SJCRH30 (cell line): ENCODE measurements at places on chromosomes 7 and 10.

GRCh38 chr7:55903985-55904759 is 16.9 kb downstream of the ZNF713 start:
- DNase-seq, result no peak

DNA sequence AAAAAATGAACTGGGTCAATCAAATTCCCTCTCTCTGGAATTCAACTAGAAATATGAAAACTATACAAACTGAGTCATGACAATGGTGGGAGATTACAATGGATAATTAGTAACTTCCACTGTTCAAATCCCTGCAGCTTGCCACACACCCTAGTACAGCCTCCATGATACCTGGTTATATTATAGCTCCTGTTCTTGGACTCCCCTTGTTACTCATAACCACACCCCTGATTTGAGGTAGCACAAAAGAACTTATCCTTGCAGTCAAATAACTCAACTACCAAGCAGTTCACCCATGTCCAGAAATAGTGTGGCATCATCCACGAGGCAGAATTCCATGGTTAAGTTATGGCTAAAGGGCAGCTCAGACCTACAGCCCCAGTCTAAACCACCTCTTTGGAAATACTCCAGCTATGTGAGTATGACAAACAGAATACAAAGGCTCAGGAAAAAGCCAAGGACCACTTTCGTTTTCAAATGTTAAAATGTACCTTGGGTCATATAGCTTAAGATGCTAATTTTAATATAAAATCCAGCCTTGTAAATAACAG is 164.7 kb downstream of the CPEB3 start:
- DNase-seq, result no peak

DNA sequence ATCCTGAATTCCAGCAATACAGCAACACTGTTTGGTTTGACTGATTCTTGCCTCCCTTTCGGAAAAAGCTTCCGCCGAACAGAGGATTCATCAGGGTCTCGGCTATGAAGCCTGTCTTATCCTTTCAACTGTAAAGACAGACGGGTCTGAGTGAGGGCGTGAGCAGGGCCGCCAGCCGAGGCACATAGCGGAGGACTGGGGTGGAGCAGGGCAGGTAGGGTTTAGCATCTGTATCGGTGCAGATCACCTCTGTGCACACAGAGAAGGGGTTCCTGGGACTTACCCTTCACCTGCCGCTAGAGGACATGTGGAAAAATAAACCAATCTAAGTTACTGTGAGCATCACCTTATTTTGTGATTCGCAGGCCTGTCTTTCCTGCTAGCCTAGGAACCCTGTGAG is 656.9 kb upstream of the FOXK1 start:
- no peak for DNase-seq

- no peak for DNase-seq
These were observed 7.5 kb downstream of the AGK start for GRCh38 chr7:141558544-141559183.

- DNase-seq, result no peak
These were observed 233.4 kb downstream of the PTN start for GRCh38 chr7:137110091-137110509.

DNA sequence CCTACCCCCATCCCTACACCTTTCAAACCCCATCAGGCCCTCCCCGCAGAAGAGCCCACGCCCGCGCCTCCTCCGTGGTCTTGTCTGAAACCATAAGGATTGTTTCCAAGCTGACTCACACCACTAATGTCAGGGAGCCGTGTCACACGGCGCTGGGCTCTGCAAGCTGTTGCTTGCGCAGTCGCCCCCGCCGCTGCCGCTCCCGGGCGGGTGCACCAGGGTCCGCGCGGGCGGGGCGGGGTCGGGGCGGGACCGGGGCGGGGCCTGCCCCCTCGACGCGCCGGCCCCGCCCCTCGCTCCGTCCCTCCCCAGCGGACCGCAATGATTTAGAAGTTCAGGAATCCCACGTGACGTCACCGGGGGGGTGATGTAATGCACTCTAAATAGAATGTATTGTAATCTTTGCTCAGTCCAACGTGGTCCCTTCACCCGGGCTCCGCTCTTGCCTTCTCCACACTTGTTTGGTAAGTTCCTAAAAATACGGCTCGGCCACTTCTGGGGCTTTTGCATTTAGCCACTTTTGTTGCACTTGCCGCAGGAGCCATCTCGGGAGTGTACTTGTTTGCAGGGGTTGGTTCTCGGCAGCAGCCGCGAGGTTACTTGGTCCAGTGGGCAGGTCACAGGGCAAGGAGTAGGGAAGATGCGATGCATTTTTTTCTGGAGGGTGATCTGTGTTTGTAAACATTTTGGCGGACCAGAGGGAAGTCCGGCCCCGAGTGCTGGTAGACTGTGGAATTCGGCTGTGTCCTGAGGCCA is 3.2 kb upstream of the CREB5 start:
- peak; percentile 98 for DNase-seq

- DNase-seq, result no peak
These were observed 127.9 kb upstream of the SEM1 start for GRCh38 chr7:96837593-96837992.

DNA sequence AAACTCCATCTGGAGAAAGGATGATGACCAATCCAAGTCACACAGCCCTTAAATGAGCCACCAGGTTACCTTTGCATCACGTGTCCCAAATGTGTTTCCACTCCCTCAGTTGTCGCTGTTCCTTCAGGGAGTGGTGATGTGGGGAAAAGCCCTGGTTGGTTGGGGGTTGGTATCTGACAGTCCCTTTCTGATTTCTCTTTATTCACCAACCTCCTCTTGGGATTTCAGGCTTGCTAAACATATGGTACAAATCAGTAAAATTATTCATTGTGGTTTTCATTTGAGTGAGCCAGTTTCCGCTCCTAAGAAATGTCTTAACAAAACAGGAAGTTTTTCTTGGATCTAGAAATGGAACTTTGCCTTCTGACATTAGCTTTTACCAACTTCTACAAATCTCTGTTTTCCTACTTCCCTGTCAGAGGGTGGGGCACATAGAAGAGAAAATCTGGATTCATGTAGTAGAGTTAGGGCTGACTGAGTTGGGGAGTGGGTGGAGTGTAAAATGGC is 40.0 kb upstream of the KMT2E start:
- DNase-seq, result no peak

- DNase-seq, result no peak
These were observed 4.6 kb downstream of the ST7 start for GRCh38 chr7:116957874-116958273.

GRCh38 chr10:19719284-19719683 is 96.9 kb upstream of the PLXDC2 start:
- peak; percentile 18 for DNase-seq

DNA sequence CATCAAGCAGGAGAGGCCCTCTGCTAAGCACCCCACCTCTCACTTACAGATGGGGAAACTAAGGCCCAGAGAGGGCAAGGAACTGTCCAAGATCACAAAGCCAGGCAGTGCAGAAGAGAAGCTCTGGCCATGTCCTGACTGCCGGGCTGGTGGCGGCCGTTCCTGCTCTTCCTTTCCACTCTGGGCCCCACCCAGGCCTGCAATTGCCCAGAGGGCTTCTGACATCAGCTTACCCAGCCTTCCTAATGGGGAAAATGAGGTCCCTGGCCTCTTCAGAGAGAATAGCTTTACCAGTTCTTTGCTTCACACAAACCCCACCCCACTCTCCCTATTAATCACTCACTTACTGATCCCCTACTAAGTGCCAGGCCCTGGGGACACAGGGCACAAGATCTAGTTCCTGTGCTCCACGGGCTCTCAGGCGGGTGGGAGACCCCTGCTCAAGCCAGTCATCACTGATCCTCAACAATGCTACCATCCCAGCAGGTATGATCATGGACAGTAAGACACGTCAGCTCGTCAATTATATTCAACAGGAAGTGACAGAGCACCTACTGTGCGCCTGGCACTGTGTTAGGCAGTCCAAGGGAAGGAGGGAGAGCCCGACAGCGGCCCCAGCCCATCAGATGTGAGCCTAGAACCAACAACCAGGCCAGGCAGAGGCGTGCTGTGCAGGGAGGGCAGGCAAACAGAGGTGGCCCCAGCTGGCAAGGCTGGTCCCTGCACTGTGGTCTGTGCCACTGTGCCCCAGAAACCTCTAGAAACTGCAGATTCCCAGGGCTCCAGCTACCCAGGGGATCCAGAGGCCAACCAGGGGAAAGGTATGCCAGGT is 26.4 kb upstream of the FRAT2 start:
- DNase-seq, result no peak

GRCh38 chr7:84704380-84704779 is 482.5 kb downstream of the SEMA3D start:
- no peak for DNase-seq

DNA sequence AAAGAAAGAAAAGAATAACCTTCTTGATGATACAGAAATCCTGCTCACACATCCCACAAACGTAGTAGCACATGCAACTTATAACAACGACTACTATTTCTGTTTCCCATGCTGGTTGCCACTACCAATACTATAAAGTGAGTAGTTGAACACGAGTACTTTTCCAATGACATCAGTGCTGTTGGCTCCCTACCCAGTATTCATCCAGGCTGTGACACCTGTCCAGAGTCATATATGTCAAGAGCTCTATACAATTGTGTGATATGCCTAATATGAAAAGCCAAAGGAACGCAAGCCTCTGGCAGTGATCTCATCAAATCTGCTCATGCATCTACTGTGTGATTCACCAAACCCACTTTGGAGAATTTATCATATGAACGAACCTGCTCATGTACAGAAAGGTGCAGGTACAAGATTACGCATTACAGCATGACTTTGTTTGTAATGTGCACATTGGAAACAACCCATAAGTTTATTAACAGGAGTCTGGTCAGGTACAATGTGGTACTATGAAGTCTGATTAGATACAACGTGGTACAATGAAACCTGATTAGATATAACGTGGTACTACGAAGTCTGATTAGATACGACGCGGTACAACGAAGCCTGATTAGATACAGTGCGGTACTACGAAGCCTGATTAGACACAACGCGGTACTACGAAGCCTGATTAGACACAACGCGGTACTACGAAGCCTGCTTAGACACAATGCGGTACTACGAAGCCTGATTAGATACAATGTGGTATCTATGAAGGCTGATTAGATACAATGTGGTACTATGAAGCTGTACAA is 5.8 kb upstream of the ITIH5 start:
- peak; percentile 74 for DNase-seq

- no peak for DNase-seq
These were observed 513.0 kb upstream of the ANKRD30A start for GRCh38 chr10:36612436-36612835.

- DNase-seq, result no peak
These were observed 135.9 kb downstream of the ITGB8 start for GRCh38 chr7:20466543-20467021.

DNA sequence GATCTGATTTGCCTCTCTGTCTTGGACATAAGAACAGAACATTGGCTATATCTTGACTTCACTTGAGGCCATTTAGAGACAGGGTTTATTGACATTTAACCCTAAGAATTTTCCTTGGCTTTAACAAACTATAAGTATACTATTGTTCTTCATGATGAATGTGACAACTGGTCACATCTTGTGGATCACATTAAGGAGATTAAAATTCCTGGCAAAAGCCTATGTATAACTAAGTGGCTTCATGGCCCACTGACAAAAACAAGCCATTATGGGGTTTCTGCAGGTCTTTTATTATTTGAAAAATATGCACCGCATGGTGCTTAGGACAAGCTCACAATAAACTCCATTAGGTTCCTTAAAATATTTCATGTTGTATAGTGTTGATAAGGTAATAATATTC is 54.8 kb downstream of the THNSL1 start:
- no peak for DNase-seq

GRCh38 chr10:93110472-93111146 is 36.9 kb downstream of the CYP26A1 start:
- DNase-seq, result no peak

- no peak for DNase-seq
These were observed 19.8 kb downstream of the CREB5 start for GRCh38 chr7:28432105-28432504.

DNA sequence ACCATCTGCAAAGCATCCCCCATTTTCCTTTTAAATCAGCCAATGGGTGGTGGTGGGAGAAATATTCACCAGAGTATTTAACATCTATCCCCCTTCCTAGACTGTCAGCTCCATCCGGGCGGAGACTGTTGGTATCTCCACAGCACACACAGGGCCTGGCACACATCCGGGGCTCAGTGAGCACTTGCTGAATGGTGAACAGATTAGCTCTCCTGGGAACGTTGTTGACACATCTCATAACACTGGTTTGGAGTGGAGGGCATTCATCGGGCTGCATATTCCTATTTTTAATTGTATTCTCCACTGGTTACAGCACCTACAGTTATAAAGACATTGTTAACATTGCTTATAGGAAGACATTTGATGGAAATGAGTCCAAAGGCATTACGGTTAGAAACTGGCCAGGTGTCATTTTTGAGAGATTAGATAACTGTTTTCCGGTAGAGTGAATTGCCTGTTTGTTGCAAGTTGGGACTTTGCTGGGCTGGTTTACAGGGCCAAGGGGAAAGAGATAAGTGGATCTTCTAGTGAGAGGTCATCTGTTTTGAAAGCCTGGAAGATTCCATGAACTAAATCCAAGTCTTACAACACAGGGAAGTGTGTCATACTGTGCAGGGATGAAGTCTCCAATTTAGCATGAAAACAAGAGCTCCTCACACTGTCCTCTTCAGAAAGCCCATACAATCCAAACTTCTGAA is 101.8 kb downstream of the EGFR start:
- DNase-seq, result no peak

DNA sequence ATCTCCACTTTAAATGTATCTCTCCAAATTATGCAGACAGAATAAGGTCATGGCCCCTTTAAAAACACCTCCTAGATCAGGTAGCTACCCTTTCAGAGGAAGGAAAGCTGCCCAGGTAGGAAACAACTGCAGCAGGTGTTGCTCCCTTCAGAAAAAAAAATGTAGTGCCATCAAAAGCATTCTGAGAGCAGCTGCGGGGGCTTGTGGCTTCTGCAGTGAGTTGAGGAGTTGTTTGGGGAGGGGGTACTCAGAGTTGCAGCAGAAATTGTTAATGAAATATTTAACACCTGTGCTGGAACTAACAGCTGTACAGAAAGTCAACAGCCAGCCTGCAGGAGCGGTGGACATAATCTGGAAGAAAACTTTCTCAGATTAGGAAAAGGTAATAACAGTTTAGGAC is 24.0 kb downstream of the CDHR3 start:
- no peak for DNase-seq

DNA sequence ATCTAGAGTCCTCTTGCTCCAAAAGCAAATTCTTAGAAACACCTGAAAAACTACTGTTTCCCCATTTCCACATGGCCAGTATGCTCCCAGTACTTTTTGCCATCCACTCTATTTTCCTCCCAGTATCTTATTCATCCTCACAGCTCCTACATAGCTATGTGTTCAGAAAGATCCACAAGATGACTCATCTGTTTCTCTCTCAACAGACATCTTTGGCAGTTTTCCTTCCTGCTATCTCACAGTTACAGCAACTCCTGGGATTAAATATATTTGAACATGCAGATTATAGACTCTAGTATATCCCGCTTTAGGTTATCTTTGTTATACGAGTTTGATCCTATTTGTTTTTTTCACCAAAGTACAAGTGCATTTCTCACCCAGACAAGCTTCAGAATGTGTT is 675.6 kb upstream of the POT1 start:
- DNase-seq, result no peak

- no peak for DNase-seq
These were observed 739.7 kb upstream of the FZD8 start for GRCh38 chr10:36381748-36382147.

- no peak for DNase-seq
These were observed 29.9 kb downstream of the CDK6 start for GRCh38 chr7:92806496-92806895.

GRCh38 chr7:22587322-22587721 is 87.3 kb upstream of the STEAP1B start:
- no peak for DNase-seq

- DNase-seq, result no peak
These were observed 86.0 kb downstream of the ICA1 start for GRCh38 chr7:8175929-8176369.

GRCh38 chr7:130135208-130136205 is 65.2 kb downstream of the KLHDC10 start:
- no peak for DNase-seq
